ENCODE measurements at places on chromosomes 2 and 18.

DNA sequence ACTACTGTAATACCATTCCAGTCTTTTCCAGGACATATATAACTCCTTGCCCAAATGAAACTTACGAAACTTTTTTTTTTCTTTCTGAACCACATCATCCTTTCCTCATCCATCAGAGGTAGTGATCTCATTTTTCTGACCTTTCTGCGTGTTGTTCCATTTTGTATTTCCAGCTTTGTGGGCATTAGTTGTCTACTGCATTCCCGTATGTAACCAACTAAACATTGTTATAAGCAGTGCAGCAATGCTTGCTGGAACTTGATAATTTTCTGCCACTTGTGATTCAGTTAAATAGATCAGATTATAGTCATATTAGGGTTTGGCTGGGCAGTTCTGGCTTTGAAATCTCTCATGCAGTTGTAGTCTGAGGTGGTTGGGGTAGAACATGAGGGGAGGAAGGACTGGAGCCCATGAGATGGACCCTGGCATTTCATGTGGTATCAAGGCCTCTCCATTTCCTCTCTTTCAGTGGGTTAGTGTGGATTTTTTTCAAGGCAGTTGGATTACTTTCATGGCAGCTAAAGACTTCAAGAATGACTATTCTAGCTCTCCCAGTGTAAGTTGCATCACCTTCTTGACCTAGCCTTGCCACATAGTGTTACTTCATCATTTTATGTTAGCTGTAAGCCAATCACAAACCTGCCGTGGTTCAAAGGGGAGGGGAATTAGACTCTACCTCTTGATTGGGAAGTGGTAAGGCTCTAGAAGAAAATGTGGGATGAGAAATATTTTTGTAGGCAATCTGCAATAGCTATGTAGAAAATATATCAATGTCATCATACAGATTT is 80.5 kb downstream of the EHBP1 start:
- DNase-seq, result no peak

GRCh38 chr2:120992791-120993555 is 257.3 kb downstream of the GLI2 start:
- DNase-seq, result no peak

- DNase-seq, result no peak
These were observed 339.1 kb downstream of the SOX11 start for GRCh38 chr2:6031200-6031867.

GRCh38 chr2:128646091-128646490 is 327.4 kb upstream of the HS6ST1 start:
- DNase-seq, result no peak

DNA sequence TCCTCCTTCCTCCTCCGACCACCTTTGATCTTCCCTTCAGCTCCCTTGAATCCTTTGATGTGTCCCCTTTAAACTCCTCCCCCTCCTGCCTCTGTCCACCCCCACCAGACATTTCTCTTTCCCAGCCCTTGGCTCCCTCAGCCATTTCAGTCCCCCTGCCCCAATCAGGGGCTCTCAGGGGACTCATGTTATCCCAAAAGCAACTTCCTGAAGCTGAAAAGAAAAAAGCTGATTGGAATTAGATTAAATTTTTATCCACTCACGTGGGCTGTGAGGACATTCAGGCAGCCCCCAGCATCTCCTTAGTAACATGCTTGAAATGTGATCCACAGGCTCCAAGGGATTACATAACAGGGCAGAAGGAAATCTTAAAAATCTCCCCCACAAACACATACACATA is 81.3 kb downstream of the NEURL3 start:
- no peak for DNase-seq

DNA sequence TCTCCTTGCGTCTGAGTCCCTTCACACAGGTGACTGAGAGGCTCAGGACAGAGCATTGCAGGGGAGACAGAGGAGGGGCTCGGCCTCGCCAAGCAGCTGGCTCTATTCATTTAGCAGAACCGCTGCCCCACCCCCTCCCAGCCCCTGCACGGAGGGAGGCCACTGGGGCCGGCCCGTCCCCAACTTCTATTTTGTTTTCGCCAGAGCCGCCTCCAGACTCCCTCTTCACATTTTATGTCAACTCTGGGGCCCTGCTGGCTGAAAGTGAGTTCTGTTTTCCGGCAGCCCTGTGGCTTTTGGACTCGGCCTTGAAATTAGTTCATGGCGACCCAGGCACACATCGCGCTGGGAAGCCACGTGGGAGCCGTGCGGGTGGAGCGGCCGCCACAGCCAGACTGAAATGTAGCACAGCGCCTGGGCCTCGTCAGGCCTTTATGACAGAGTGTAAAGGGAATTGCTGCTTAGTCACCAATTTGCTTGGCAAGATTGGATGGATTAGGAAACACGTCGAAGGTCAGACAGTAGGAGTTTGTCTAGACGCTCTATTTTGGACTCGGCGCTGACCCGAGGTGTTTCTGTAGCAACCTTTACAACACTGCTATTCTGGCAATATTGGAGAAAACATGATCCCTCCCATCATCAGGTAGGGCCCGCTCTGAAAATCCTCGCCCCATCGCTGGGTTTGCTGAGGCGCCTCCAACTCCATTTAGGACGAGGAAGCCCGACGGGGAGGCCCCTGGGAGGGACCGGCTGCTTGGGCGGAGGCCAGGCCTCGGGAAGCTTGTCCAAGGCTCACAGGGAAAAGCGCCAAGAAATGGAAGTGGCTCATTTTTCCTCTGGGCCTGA is 90.7 kb upstream of the CTDP1 start:
- DNase-seq, result no peak

DNA sequence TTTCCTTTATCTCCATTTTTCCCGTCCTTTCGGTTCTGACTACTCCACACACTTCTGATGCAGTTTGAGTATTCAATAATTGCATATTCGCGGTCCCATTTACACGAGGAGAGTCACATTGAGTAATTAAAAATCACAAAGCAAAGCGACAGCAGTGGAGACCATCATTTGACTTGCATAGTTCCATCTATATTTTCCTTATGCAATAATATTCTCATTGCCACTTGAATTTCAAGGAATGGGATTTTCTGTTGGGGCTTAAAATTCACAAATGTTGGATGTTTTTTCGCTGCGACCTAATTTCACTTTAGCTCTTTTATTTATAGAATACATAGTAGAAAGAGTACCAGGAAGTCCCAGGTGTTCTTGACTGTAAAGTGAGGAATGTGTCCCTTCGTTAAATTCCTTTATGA is 186.8 kb downstream of the ZEB2 start:
- no peak for DNase-seq

- DNase-seq, result no peak
These were observed 158.2 kb downstream of the STK39 start for GRCh38 chr2:168089200-168089599.

- no peak for DNase-seq
These were observed 35.4 kb downstream of the NPC1 start for GRCh38 chr18:23550898-23551297.

GRCh38 chr2:223093436-223094241 is 41.6 kb downstream of the KCNE4 start:
- no peak for DNase-seq

DNA sequence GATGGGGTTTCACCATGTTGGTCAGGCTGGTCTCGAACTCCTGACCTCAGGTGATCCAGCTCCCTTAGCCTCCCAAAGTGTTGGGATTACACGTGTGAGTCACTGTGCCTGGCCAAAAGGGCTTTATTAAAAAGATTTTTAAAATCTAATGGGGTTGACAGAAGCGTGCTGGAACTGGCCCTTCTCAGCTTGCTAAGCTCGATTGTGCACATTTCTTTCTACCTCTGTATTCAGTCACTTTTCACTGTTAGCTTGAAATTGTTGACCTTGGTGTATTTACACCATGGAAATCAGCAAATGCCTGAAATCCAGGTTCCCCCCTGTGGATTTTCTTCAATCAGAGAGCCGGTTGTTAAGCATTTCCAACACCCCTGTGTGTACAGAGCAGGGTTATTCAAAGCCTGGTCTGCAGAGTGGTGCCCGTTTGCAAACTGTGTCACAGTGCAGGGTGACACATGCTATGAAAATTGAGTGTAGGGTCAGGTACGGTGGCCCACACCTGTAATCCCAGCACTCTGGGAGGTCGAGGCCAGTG is 140.2 kb downstream of the TGIF1 start:
- DNase-seq, result no peak

DNA sequence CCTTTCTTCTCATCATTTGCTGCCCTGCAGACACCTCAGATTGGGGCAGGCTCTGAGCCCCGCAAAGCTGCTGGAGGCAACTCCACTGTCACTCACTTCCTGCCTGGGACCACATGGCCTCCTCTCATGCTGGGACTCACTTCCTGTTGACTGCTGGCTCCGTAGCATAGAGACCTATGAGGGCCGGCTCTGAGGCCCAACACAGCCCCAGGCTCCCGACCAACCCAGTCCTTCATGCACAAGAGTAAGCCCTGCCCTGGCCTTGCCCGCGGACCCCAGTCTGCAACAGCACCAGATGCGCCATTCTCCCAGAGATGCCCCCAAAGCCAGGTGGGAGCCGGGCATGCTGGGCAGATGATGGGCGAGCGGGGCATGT is 55.7 kb downstream of the DNMT3A start:
- DNase-seq, result peak; percentile 38

DNA sequence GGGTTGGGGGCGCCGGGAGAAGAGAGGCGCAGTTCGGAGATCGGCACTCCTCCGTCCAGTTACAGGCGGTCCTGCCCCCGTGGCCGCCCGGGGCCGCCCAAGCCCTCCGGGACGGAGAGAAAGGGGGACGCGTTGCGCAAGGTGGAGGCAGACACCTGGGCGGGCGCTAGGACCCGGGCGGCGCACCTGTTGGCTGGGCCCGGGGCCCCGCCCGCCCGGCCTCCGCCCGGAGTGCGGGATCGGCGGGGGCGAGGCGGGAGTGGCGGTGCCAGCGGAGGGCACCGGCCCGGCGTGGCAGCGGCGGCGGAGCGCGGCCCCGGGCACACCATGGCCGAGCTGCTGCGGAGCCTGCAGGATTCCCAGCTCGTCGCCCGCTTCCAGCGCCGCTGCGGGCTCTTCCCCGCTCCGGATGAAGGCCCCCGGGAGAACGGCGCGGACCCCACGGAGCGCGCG is at the start of gene SGPP2:
TSS of gene SGPP2 (plus strand) at position 268 of the 453 bp plus-strand sequence. CDS start at position 328, 60 bp downstream.
- DNase-seq, result no peak

DNA sequence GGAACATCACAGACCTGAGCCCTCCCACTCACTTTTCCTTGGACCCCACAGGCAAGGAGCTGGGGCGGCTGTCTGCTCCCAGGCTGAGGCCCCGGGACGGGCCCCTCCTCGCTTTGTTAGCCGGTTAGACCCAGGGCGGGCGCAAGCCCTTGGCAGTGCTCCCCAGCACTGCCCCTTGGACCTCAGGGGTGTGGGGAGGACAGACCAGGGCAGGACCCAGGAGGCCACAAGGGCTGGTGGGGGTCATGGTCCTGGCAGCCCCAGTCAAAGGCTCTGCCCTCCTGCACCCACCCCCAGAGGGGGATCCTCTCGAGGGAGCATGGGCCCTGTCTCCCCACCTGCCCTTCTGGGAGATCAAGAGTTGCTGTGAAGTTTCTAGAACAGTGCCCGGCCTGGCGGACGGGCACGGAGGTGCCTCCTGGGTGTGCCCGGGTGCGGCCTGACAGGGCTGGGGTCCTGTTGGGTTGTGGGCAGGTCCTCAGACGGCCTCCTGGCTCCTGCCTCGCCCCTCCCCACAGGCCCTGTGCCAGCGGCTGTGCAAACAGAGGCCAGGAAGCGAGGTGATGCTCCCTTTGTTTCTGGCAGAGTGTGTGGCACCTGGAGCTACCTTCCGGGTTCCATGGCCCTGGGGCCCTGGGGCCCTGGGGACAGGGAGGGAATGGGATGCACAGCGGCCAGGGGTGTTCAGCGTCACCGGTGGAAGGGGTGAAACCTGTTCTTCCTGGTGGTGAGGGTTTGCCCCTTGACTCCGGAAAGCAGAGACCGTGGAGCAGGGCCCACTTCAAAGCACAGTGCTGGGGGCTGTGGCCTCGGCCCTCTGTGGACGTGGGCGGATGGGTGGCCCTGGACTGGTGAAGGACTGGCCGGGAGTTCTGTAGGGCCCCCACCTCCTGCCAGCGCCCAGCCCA is 2.9 kb upstream of the GAL3ST2 start:
- DNase-seq, result no peak

DNA sequence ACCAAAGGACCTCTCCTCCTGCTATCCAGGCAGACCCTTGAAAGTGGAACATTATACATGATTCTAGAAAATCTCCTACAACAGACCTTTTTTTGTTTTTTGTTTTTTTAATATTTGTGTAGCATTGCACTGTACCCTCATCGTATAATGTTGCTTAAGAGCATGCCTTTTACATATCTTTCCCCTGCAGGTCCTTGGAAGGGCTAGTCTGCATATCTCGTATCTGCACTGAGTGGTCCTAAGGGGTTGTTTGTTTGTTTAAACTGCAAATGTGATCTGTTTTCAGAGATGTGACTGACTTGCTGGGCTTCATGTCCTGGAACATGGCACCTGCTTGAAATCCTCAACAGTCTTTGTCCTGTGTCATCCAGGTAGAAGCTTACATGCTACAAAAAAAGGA is 204.1 kb downstream of the FAM210A start:
- DNase-seq, result no peak

GRCh38 chr18:46320928-46321711 is 216.9 kb downstream of the HAUS1 start:
- DNase-seq, result no peak

DNA sequence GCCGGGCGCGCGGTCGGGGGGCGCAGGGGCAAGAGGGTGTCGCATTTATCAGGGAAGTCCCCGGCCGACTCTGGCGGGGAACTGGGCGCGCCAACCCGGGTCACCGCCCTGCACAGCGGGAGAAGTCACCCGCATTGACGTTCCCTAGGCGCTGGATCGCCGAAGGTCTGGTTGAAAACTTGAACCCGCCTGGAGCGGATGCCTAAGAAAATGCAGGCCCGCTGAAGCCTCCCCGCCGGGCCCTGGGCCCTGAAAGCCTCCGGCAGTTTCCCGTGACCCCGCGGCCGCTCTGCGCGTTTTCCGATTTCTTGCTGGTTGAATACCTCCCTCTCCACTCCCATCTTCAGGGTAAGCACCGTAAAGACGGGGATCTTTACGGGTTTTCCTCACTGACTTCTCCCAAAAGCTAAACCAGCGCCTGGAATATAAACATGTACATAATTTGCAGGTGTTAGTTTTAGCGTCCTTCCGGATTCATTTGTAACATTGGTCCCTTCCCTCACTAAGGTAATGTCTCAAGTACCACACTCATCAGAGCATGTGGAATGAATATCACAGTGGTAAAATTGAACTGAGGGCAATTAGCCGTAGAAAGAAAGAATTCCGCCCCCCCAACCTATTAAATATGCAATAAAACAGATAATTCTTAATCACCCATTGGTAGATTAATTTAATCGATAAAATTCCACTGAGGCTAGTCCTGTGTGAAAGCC is 675 bp upstream of the SPIRE1 start:
- DNase-seq, result no peak

- DNase-seq, result no peak
These were observed 90.4 kb downstream of the CERKL start for GRCh38 chr2:181566334-181567032.

DNA sequence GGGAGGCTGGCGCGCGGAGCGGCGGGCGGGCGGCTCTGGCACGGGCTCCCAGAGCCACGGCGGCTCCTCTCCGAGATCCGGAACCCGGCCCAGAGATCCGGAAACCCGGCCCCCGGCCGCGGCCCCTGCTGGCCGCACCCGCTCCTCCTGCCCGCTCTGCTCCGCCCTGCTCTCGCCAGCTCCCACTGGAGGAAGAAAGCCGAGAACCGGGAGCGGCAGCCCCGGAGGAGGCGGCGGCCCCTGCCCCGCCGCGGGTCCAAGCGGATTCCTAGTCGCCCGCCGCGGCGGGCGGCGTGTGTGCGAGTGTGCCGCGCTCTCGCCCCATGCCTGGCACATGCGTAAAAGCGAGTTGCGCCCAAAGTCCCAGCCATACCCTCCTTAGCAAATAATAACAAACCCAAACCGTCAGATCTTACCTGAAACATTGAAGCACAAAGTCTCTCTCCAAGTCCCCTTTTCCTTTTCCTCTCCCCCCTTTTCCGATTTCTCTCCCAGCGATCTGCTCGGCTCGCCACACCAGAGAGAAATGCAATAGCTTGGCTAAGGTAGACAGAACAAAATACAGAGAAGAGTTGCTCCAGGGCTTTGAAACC is 108.7 kb upstream of the KCTD1 start:
- no peak for DNase-seq
